Cardiac septum (tissue), 1 donor: ENCODE measurements at places on chromosomes 12 and 14. TPM values are rescaled to one million over a fixed set of nuclear protein-coding genes. Genes with fewer than 3 reads are reported as not detected.

- no peak for DNase-seq
Observed at GRCh38 chr12:124459852-124460645, 107.4 kb downstream of the NCOR2 start.

DNA sequence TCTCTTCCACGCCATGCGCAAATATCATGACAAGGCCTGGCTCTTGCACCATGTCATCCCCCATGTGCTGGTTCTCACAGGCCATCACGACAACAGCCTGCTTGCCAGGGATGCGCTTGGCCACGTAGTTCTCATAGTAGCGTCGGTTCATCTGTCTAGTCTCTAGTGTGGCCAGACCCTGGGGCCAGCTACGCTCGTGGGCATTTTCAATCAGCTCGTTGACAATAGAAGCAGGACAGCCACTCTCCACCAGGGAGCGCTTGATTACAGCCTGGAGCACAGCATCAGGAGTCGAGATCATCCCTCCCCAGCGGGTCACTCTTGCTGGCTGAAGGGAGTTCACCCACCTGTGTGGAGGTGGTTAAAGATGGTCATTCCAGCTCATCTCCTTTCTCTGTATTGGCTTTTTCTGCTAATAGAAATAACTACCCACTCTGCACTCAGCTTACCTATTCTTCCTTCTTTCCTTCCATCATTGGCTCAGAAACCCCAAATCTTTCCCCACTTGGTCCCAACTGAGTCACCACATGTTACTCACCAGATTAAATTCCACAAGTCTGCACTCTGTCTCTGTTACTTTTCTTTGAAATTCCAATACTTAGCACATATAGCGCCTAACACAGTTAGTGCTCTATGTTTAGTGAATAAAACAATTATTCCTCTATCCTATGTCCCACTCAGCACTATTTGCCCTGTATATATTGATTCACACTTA lies 15.1 kb downstream of the RNF41 start:
- no peak for DNase-seq

- no peak for DNase-seq
Observed at GRCh38 chr12:60195483-60195882, 599.7 kb downstream of the SLC16A7 start.

DNA sequence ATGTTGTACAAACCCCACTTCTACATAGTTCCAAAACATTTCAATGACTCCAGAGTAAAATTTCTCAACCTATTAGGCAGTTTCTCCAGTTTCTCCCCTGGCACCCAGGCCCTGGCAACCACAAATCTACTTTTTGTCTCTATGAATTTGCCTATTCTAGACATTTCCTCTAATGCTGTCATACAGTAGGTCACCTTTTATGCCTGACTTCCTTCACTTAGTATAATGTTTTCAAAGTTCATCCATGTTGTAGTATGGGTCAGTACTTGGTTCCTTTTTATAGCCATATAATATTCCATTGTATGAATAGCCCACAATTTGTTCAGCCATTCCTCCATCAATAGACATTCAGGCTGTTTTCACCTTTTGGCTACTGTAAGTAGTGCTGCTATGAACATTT lies 67.0 kb downstream of the SPRING1 start:
- no peak for DNase-seq

DNA sequence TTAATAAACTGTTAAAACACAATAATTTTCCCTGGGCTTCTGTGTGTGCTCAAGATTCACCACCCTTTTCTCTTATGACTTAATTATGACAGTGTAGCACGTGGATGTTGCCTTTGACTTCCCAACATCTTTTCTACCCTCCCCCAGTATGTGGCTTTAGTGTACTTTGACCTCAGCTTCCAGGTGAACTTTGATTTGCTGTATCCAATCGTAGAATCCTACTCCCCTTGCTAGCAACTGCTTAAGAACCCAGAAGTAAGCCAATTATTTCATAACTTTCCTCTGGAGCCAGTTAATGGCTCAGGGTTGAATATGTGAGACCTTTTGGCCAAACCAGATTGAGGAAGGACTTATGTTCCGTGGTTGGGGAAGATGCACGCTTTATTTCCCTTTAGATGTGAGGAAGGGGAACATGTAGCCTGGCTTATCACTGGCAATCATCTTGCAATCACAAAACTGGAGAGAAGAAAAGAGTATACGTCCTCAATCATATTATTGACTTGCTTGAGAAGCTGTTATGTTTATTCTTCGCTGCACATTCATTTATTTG lies 259.6 kb upstream of the ATP2B1 start:
- no peak for DNase-seq

GRCh38 chr12:55925870-55926737 lies 1.6 kb downstream of the PYM1 start:
- DNase-seq: no peak

DNA sequence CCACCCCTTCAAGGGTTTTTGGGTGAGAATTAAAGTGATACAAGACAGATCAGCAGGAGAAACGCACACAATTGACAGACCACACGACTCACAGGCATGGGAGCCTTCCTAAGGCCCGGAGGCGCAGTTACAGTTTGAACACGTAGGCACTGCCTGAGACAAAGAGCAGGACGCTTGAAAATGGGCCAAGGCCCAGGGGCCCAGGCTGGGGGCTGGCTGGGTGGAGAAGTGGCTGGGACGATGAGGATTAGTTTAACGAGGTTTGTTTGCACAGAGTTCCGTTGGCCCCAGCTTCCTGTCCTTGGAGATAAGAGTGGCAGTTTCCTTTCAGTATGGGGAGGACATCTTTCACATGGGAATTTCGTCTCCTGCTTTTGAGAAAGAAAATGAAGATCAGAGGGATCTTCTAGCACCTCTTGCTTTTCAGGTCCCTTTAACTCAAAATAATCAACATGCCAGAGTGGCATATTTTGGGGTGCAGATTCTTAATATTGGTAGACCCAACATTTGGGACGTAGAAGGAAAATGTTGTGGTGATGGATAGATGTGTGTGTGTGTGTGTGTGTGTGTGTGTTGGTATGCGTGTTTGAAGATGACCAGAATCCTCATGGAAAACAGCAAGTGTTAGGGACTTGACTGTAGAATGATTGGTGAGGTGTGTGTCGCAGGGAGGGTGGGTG lies 44.6 kb downstream of the DLK1 start:
- no peak for DNase-seq

DNA sequence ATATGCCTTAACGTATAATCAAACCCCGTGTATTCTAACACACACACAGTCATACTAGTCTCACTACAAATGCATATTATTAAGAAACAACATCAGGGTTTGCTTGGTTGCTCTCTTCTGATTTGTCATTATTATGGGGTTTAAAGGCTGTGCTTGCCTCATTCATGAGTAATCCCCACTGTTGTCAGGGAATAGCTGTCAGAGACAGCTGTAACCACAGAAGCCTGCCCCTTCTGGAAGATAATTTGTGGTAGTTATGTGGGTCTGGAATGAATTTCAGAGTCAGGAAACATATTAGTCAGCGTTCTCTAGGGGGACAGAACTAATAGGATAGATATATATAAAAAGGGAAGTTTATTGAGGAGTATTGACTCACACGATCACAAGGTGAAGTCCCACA lies 456.9 kb upstream of the TMEM132C start:
- DNase-seq: no peak

- no peak for DNase-seq
Observed at GRCh38 chr14:66076176-66076575, 410.0 kb upstream of the CCDC196 start.

GRCh38 chr12:68037616-68038255 lies 48.5 kb downstream of the IFNG-AS1 start:
- no peak for DNase-seq

DNA sequence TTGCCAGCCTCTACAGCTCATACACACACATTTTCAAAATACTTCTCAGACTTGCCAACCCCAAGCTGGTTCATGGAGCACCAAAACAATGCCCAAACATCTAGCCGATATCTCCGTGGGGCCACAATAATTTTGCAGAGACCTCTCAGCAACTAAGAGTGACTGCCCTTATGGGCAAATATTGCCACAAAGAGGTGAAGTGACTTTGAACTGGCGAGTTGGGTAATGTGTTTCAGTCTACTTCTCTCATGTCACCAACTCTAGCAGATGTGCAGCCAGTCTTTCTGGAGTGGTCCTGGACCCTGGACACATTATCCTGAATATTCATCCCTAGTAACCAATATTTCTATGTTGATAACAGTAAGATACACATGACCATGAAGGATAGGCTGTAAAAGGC lies 290.3 kb downstream of the EMP1 start:
- DNase-seq: no peak

GRCh38 chr12:64450711-64451486 lies 1.0 kb upstream of the TBK1 start:
- no peak for DNase-seq

- no peak for DNase-seq
Observed at GRCh38 chr14:73287071-73287470, 49.8 kb downstream of the PAPLN start.

DNA sequence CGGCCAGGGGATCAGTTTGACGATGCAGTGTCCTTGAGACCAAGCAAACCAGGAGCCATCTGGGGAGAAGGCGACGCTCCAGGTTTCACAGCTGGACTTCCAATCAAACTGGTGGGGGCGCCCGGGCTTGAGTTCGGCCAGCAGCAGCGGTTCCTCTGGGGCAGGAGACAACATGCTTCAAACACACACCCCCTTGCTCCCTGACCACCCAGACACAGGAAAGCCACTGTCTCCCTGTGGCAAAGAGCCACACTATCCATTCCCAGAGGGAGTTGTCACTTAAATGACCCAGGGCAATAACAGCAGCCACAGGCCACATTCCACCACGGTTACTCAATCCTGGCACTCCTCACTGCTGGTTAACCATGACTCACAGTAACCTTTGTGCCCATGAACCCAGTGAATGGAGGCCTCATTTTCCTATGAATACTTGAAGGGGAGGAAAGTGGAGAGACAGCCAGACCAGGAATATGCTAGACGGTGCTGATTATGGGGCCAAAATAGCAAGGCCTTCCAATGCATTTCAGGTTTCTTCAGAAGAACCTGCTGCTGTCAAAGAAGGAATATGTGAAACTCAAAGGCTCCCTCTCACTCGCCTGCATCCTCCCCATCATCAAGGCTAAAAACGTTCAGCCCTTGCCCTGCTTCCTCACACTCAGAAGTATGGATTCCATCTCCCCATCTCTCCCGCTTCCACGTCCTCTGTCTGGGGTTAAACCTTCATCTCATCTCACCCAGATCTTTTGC lies 8.5 kb downstream of the WSB2 start:
- DNase-seq: peak; percentile 82

DNA sequence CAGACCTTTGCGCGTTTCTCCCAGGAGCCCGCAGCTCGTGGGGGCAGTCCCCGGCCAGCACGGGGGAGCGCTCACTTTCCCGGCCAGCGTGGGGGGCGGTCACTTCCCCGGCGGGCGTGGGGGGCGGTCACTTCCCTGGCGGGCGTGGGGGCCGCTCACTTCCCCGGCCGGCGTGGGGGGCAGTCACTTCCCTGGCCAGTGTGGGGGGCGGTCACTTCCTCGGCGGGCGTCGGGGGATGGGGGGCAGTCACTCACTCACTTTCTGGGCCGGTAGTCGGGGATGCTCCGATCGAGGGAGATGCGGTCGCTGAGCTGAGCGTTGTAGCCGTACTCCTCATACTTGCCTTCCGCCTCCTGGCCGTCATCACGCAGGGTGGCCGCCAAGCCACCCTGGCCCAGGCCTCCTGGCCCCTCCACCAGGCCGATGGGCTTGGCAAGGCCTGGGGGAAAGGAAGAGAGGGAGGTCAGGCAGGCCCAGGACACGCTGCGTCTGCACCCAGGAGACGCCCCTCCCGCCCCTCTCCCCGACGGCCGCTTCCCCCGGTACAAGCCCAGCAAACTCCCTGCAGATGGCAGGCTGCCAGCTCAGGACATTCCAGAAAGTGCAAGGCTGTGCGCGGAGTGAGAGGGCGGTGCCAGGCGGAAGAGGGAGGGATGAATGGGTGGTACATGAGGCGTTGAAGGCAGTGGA lies 43.3 kb downstream of the GALNT9 start:
- no peak for DNase-seq

GRCh38 chr14:20490563-20490962 lies 14.8 kb upstream of the RNASE10 start:
- no peak for DNase-seq

GRCh38 chr12:79557690-79558315 lies 133.0 kb downstream of the PAWR start:
- DNase-seq: no peak

GRCh38 chr12:104792570-104792969 lies 165.5 kb downstream of the SLC41A2 start:
- no peak for DNase-seq

- no peak for DNase-seq
Observed at GRCh38 chr12:52415870-52416750, 10.0 kb upstream of the KRT82 start.

DNA sequence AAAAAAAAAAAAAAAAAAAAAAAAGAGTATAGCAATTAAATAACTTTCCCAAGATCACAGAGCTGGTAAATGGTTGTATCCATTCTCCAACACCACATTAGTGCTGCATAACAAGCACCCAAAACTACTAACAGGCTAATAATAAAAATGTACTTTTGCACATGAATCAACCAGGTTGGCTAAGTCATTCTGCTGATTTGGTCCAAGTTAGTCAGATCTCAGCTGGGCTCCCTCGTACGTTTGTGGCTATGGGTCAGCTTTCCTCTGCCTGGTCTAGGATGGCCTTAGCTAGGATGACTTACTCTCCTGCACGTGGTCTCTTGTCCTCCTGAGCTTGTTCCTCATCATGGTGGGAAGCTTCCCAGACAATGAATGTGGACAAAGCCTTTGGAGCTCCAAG lies 7.9 kb upstream of the PLEKHG6 start:
- DNase-seq: no peak

DNA sequence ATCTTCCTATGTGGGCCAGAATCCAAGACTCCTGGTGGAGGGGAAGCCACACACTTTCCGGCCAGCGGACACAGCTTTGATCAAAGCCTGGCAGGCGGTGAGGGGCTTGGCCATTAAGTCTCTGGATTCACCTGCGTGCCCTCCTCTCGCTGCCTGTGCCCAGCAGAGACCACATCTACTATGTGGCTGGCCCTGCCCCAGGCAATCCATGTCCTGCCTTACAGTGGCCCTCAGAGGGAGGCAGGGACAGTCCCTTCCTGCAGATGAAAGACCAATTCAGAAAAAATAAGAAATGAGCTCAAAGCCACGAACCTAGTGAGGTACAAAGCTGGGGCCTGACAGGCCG lies 82.7 kb upstream of the GPR68 start:
- no peak for DNase-seq

GRCh38 chr14:77301103-77301502 lies 19.6 kb downstream of the POMT2 start:
- DNase-seq: no peak

DNA sequence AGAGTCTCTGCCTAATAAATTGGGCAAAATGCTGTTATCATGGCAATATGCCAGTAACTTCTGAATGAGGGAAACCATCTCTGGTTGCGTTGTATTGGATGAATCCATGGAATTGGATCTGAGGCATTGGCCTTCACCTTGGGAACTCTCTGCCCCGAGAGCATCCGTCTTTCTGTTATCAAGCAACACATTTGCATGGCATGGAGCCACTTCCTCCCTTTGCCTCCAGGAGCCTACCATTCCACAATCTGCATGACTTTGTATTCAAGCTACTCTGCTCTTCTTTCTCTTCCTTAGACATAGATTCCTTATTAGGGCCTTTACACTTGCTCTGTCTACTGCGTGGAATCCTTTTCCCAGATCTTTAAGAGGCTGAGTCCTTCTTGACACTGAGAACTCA lies 57.2 kb downstream of the RIC8B start:
- DNase-seq: no peak

- no peak for DNase-seq
Observed at GRCh38 chr12:64385468-64385867, 5.1 kb downstream of the C12orf56 start.

ZFHX2 gene
- total RNA-seq: 1.3 TPM

MAP3K12 gene
- total RNA-seq: 7.0 TPM

MYL2 gene
- total RNA-seq: 24,495 TPM

C12orf56 gene
- not detected for total RNA-seq

ERBB3 gene
- total RNA-seq: 1.5 TPM

NXPH4 gene
- total RNA-seq: 20.0 TPM

ZBTB39 gene
- total RNA-seq: 3.5 TPM

NEUROD4 gene
- total RNA-seq: not detected

C12orf42 gene
- total RNA-seq: not detected
